Astrocyte of the cerebellum (primary cell): ENCODE measurements at places on chromosomes 3 and 15.

GRCh38 chr3:151604891-151605290, 128.8 kb upstream of the AADACL2 start:
- DNase-seq, result no peak

GRCh38 chr3:153290268-153291015, 128.4 kb downstream of the RAP2B start:
- no peak for DNase-seq

DNA sequence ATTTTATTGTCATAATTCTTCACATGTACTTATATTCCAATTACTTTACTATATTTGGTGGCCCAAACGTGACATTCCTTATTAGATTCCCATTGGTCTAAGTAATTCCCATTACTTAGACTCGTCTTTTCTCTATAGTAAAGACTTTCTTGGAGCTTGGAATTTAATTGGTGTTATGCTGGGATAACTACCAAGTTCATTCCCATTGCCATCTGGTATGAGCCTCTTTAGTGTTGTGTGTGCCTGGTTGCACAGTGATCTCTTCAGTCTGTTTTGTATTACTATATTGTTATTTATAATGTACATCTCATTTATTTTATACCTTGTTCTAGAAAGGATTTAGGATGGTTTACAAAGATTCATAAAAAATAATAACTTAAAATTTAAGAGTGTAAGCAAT, 27.8 kb downstream of the TMEM108 start:
- no peak for DNase-seq

- no peak for DNase-seq
These were observed 7.8 kb downstream of the GP9 start for GRCh38 chr3:129068291-129068886.

GRCh38 chr3:170517242-170517945, 68.5 kb downstream of the SLC7A14 start:
- DNase-seq, result no peak

GRCh38 chr3:152323834-152324233, 55.1 kb downstream of the MBNL1 start:
- DNase-seq, result no peak

DNA sequence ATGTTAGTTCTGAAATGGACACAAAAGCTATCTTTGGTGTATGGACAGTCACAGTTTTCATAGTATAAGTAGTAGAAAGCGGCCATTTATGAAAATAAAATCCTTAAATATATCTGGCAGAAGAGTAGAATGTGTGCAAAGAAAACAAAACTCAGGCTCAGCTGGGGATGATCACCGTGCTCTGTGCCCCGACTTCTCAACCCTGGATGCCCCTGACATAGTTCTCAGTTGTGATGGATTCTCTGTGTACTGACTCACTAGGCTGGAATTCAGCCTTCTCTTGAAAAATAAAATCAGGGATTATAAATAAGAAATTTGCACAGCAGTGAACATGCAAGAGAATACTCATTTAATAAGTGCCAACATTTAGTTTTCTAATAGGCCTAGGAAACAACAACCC, 925.1 kb upstream of the NR2F2 start:
- DNase-seq, result no peak

DNA sequence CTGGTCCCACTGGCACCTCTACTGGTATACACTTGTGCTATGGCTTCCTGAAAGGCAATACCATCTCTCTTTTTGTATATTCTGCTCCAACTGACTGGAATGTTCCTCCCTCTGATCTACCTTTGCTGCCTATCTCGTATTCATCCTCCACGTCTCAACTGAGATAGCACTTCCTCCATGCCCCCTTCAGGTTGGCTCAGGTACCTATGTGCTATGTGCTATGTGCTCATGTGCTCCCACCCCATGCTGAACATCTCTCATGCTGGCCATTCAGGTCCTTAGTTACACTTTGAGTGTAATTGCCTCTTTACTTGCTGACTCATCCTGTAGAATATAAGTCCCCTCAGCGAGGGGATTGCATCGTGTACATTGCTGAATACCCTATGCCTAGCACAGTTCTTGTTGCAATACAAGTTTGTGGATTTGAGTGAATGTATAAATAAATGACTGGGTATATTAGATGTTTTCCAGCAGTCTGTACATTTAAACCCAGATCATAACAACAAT, 156.9 kb downstream of the SOX2 start:
- no peak for DNase-seq

DNA sequence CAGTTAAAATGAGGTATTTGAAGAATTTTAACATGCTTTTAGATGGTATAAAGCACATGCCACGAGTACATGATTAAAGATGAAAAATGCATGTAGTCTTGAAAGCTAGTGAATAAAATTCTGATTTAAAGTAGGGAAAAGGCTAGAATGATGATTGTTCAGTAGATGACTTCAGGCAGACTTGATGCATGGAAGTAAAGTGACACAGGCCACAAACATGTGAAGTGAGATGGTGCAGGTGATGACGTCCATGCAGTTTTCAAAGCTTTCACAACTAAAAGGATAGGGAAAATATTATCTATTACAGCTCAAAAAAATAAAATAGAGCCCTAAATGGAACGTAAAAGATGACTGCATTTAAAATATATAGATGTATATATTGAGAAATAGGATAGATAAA, 140.9 kb downstream of the TFG start:
- DNase-seq, result no peak

DNA sequence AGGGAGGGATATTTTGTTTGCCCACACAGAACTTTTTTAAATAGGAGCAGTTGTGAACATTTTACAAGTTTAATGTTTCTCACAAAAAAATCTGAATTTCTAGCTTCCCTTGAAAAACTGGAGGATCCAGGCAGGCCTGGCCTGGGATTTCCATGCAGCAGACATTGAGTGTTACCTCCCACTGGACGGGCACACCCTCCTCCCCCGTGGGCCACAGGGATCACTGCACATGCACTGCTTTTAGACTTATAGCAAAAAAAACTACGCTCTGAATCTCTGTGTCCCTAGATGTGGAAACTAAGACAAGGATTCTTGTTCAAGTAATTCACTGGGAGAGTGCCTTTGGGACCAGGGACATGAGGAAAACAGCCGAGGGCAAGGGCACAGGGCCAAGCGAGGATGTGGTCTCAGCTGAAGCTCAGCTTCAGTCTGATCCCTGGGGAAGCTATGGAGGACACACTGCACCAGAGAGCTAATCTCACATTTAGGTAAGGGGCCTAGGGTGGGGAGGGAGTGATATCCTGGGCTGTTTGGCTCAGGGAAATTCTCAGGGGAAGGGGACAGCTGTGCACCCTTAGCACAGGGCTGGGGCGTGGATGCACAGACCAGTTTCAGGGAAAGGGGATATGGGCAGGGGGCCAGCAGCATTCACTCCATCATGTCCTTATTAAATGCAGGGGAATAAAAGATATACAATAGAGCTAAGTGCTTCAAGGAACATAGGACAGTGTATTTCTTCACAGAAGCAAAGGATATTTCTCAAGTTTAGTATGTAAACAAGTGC, 46.0 kb downstream of the FSIP1 start:
- DNase-seq, result no peak

DNA sequence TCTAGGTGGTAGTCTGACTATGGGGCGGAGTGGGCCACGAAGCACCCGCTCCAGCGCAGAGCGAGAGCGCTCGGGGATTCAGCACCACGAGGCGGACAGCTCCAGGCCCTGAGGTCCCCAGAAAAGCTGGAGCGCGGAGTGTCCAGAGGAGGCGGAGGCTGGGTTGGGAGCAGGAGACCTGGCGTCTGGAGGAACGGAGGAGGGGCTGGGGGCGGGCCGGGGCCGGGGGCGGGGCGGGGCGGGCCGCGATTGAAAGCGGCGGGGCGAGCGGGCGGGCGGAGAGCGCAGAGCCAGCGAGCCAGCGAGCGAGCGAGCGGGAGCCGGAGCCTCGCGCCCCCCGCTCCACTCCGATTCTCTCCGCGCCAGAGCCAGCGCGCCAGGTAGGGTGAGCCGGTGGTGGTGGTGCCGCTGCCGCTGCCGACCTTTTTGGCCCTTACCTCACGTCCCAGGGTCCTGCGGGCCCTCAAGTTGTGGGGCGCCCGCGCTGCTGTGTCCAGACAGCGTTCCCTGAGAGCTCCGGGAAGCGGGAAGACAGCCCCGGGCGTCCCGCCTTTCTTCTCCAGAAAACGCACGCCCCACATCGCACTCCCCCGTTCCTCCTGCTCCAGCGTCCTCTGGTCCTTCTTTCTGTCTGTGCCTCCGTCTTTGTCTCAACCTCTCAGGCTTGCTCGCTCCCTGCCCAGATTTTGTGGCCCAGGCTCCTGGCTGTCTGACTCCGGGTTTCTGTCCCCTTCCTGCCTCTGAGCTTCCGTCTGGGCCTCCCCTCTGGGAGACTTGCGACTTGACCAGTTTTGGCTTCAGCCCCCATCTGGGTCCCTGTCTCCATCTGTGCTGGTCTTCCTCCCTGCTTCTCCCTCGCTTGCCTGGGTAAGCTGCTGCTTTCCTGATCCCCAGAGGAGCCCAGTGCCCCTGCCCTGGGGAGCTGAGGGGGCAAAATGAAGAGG, at the start of gene GRM2:
TSS of gene GRM2 (plus strand) at position 281 of the 944 bp plus-strand sequence. CDS start 1,916 bp downstream, outside the sequence.
- DNase-seq, result peak; percentile 75

DNA sequence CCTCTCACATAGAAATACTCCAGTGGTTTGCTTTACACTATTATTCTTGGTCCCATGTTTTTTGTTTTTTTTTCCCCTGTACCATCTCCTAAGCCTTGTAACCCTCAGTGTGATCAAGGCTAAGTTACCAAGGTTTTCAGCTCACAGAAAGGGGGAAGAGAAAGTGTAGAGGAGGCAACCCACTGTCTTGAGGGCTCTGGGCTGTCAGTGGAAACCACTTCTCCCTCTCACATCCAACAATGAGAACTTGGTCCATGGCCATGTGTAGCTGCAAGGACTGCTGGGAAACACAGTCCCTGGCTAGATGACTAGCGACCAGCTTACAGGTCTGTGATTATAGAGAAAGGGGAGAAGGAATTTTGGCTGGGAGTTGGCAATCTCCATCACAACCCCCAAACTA, 30.3 kb downstream of the GPD1L start:
- no peak for DNase-seq

DNA sequence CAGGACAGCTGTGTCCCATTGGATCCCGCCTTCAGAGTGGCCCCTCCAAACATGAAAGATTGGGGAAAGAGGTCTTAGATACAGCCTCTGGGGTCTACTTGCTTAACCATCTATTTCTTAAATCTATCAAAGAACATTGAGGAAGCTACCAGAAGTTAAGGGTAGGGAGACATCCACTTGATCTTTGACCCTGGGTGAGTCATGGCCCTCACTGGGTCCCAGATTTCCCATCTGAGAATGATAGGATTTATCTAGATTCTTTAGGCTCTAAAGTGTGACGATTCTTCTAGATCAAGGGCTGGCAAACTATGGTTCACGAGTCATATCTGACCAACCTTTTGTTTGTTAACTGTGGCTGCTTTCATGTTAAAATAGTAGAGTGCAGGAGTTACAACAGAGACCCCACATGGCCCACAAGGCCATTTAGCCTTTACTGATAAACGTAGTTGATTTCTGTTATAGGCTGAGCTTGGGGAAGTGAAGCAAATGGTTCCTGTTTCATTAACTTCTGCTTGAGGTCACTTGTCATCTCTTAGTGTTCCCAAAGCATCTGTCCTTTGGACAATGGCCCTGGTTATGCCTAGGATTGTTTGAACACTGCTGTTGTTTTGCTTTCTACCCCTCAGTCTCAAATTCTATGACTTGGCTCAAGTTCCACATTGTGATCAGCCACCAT, 8.0 kb downstream of the MUC13 start:
- DNase-seq, result no peak

GRCh38 chr3:50924638-50925037, 249.9 kb downstream of the DOCK3 start:
- DNase-seq, result no peak

DNA sequence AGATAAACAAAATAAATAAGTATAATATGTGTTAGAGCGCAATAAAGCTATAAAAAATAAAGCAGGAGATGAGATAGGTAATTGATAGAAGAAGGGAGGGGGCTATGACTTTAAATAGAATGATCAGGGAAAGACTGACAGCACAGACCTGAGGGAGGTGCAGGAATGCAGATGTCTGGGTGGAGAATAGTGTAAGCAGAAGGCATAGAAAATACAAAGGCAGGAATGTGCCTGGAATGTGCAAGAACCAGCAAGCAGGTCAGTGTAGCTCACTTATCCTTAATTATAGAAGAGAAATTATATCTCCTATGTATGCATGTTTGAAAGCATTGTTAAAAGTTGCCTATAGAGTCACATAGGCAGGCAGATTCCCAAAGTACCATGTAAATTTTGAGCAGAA, 239.4 kb upstream of the SOX14 start:
- no peak for DNase-seq

- peak; percentile 67 for DNase-seq
These were observed 188.1 kb downstream of the USP13 start for GRCh38 chr3:179840985-179841384.

- peak; percentile 64 for DNase-seq
These were observed 78.3 kb upstream of the CDIN1 start for GRCh38 chr15:36501063-36501678.

GRCh38 chr15:29203718-29204368, 65.8 kb downstream of the NSMCE3 start:
- no peak for DNase-seq

DNA sequence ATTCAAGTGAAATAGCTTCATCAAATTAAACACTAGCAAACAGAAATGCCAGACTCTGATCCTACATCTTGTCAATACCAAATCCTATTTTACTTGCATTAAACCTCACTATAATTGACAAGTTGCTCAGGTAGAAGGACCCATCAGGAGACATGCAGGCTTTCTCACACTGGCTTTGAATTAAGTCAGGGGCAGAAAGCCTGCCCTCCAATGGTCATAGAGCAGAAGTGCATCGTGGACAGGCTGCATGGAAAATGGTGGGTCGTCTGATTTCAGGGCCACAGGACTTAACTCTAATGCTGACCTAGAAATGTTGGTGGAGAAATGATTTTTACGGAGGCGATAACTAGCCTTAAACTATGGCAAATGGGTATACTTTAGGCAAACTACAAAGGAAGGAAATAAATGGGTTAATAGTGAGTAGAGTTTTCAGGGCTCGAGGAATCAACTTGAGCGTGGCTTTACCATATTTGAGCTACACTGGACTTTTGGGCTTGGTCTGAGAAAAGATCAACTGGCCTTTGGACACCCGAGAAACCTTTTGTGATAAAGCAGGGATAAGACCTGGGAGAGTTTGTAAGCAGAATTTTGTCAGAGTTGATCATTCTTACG, 283.9 kb downstream of the GRM7 start:
- DNase-seq, result no peak

DNA sequence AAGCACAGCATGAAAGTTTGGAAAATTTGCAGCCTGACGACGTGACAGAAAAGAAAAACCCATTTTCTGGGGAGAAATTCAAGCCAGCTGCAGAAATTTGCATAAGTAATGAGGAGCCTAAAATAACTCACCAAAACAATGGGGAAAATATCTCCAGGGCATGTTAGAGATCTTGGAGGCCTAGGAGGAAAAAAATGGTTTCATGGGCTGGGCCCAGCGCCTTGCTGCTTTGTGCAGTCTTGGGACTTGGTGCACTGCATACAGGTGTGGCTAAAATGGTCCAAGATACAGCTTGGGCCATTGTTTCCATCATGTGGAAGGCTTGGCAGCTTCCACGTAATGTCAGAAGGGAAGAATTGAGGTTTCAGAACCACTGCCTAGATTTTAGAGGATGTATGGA, 428.5 kb upstream of the FRG2C start:
- no peak for DNase-seq
